Activated CD4-positive, alpha-beta T cell treated with anti-CD3 and anti-CD28 coated beads, Interleukin-2, amount 50 U/mL, for 1 hour (primary cell): ENCODE measurements at places on chromosomes 7 and 10.

DNA sequence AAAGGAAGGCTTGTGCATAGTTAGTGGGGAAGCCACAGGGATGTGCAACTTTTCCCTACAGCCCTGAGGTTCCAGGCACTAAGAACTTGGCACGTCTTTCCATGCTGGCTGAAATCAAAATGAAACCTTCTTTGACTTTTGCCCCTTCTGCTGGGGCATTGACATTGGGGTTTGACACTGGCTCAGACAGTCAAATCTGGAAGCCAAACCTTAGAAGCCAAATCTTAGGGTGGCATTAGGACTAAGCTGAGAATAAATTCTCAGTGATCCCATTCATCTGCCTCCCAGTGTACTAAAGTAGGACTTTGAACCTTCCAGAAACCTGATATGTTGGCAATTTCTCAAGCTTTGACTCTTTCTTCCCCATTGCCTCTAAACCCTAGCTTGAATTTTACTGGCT lies 31.3 kb upstream of the INSYN2A start:
- no peak for DNase-seq

DNA sequence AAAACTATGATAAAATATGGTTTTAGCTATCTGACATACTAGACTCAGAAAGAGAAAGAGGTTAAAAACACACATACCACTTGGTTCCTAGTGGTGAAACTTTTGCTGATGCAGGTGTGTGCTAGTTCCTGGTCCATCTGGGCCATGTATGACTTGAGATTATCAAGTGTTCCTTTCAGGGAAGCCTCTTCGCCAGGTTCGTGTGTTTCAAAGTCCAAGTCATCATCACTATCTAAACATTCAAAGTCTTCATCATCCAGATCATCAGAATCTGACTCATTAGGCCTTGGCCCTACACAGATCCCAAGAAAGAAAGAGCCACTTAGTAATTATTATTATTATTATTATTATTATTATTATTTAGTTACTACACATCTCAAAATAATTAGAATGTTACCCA lies 26.4 kb downstream of the NUDT13 start:
- no peak for DNase-seq

- DNase-seq, result no peak
Measured at GRCh38 chr10:113017376-113017775, 67.3 kb downstream of the TCF7L2 start.

DNA sequence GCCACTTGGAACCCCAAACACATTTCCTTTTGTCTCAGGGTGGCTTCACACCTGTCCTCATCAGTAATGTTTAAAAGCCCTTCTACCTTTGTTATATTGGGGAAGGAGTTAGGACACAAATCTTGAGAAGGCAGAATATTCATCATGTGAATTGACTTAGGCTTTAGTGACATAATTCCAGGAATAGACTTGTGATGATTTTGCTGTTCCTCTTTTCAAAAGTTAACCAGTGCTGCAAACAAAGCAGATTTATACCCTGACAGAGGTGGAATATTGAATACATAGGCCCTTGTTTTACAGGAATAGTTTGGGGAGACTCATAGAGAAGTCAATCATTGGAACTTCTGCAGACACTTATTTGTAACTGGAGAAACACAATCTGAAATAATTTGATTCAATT lies 27.0 kb downstream of the ZNF786 start:
- no peak for DNase-seq

GRCh38 chr7:107953924-107954303 lies 49.0 kb downstream of the LAMB1 start:
- no peak for DNase-seq
